ENCODE measurements at places on chromosomes 11 and 22. TPM values are rescaled to one million over a fixed set of nuclear protein-coding genes. Genes with fewer than 3 reads are reported as not detected.

DNA sequence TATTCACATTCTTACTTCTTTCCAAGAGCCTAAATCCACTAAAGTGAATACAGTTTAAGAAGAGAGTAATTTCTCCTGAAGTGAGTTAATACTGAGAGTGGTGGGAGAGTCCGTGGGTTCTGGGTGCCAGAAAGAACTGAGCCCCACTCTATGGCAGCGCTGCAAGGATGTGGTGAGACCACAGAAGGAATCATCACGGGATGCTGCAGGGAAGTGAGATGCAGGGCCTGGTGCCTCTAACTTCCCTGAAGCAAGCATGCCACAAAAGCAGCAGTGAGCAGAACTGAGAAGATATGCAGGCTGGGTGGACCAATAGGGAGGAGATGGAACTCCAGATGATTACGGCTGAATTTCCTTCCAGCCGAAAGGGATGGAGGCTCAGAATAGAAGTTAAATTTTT lies 5.0 kb upstream of the MMP12 start:
- DNase-seq, result no peak

- DNase-seq, result no peak
Measured at GRCh38 chr22:30047364-30047738, 32.9 kb upstream of the HORMAD2 start.

Gene SSH3
- total RNA-seq, result 14.9 TPM

- peak; percentile 36 for DNase-seq
Measured at GRCh38 chr22:35479985-35480550, 60.6 kb upstream of the RASD2 start.

DNA sequence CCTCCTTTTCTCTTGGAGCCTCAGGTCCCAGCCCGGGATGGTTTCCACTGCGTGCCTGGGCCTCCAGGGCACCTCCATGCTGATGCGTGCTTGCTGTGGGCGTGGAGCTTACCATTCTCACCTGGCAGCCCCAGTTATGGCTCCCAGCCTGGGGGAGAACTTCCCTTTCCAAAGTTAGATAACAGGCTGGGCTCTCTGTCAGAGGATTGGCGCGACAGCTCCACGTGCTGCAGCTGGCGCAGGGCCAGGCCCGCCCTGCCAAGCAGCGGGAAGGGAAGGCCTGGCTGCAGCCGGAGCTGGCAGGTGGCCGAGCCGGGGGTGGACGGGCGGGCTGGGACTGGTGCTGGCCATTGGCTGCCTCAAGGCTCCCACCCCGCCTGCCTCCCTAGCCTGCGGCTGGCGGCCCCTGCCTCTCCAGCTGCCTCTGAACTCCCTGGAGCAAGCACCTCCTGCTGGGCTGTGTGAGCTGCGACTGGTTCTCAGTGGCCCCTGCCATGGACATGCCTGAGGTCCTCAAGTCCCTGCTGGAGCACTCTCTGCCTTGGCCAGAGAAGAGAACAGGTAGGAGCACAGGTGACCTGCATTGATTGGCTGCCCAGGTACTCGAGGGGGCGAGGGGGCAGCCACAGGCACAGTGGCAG lies 14.6 kb upstream of the TEF start:
- DNase-seq, result peak; percentile 98

GRCh38 chr11:2885017-2885677 lies 428 bp downstream of the CDKN1C start:
- DNase-seq, result peak; percentile 63

DNA sequence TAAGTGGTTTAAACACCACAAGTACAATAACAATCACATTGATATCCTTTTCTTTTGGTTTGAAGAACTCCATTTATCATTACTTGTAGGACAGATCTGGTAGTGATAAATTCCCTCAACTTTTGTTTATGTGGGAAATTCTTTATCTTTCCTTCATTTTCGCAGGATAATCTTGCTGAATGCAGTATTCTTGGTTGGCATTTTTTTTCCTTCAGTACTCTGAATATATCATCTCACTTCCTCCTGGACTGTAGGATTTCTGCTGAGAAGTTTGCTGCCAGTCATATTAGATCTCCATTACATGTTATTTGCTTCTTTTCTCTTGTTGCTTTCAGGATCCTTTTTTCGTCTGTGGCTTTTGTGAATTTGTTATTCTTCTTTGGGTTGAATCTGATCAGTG lies 179.0 kb upstream of the PLET1 start:
- DNase-seq, result no peak

DNA sequence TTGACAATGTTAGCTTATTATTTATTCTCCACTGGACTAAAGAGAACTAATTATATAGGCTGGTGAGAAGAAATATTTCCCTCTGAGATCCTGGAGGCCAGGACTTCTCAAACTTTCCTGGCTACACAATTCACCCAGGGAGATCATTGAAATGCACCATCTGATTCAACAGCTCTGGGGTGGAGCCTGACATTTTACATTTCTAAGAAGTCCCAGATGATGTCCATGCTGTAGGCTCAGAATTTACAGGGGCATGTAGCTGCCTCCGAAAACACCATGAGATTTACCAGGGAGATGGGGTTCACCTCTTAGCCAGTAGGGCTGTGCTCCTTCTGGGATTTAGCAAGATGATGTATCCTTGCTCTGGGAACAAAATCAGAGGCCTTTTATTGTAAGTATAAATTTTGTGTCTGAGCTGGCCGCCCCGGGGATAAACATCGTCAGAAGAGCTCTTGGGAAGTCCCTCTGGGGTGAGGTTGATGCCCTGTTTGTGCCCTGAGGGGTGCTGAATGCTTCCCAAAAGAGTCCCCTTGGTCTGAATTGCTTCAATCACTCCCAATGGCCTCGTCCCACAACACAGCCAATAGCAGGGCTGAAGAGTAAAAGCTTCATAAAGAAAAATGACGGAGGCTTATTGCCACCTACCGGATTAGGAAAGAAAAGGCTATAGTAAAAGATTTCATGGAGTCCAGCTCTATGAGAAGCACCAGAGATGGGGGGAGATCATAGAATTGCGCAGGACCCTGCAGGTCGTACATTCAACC lies 33.4 kb upstream of the API5 start:
- DNase-seq, result no peak

DNA sequence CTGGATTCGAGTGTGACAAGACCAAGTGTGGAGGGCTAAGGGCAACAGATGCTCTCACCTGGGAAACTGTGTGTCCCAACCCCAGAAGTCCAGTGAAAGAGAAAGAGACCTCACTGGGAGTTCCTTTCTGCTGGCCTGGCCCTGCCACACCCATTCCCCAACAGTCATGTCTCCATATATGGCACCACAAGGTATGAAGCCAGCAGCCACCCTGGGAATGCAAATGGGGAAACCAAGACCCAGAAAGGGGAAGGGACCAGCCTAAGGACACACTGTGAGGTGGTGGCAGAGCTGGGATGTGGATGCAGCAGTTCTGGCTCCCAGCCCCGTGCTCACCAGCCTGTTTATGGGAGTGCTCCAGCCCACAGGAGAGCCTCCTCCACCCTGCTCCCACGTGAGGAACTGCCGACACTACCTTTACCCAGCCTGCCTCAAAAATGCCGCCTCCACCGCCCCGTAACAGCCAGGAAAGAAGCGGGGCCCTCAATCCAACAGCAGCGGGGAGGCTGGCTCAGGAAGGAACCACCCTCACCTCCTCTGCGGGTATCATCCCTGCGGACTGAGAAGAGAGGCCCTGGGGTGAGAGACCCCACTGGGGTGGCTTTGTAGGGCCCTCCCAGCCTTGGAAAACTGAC lies 12.6 kb downstream of the LMO1 start:
- no peak for DNase-seq

Gene GPHA2
- total RNA-seq, result not detected

GRCh38 chr22:39208013-39208680 lies 36.6 kb downstream of the PDGFB start:
- no peak for DNase-seq

DNA sequence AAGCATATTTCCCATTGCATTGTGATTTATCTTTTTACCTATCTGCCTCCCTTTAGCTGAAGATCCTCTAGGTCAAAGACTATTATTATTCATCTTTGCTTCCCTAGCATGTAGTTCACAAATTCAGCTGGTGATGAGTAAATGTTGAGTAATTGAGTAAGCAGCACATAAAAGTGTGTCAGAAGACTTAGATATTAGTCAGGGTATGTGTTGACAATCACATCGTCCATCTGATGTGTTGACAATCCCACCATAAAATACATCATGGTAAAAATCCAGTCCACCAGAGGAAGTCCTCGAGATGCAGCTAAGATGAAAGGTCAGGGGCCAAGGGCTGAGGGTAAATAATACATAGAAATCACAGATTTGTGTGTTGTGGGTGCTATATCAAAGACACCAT lies 22.9 kb upstream of the ABTB2 start:
- DNase-seq, result no peak

DNA sequence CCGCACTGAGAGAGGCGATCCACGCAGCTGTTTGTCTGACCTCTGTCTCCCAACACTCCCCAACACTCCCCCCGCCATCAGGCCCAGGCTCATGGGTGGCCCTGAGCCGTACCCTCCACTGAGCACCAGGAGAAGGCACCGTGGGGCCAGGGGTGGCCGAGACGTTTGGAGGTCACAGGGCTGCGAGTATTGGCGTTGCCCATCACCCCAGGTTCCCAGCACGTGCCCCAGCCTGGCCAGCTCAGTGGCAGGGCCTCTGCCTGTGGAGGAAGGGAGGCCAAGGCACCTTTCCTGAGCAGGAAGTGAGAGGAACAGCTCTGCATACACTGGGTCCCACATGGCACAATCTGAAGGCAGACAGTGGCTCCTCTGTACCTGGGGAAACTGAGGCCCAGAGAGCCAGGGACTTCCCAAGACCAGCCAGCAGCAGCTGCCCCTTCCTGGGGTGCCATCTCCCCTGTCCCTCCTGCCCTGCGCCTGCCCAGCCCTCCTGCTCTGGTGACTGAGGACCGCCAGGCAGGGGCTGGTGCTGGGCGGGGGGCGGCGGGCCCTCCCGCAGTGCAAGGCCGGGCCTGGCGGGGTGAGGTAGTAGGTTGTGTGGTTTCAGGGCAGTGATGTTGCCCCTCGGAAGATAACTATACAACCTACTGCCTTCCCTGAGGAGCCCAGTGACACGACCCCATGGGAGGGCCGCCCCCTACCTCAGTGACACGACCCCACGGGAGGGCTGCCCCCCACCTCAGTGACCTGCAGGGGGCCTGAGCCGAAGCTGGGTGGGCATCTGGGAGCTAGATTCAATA lies 37.0 kb upstream of the PPARA start:
- DNase-seq, result no peak

Gene A4GALT
- 94.9 TPM for total RNA-seq

- DNase-seq, result no peak
Measured at GRCh38 chr11:129489249-129489648, 113.6 kb downstream of the BARX2 start.

Gene SHANK2
- total RNA-seq, result 0.27 TPM

DNA sequence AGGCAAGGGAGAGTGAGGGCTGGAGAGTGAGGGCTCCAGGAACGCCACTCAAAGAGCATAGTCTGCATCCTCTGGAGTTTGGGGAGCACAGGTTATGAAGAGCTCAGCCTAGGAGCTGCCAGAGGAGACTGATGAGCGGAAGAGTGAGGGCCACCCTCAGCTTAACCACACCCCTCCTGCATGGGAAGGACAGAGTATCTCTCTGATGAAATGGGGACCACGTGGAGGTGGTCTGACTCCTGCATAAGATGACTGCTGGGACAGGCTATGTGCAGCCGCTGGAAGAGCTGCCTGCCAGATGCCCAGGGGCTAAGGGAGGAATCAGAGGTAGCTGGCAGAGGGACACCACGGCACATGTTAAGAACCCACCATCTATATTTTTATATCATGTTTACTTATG lies 162.9 kb upstream of the POU2AF2 start:
- DNase-seq, result no peak

- no peak for DNase-seq
Measured at GRCh38 chr11:68189888-68190287, 23.2 kb downstream of the KMT5B start.

GRCh38 chr22:47695176-47695575 lies 932.7 kb downstream of the TBC1D22A start:
- no peak for DNase-seq

- DNase-seq, result no peak
Measured at GRCh38 chr11:15761235-15761634, 595.1 kb downstream of the SOX6 start.

GRCh38 chr11:132125988-132126871 lies 755.8 kb downstream of the NTM start:
- DNase-seq, result no peak

DNA sequence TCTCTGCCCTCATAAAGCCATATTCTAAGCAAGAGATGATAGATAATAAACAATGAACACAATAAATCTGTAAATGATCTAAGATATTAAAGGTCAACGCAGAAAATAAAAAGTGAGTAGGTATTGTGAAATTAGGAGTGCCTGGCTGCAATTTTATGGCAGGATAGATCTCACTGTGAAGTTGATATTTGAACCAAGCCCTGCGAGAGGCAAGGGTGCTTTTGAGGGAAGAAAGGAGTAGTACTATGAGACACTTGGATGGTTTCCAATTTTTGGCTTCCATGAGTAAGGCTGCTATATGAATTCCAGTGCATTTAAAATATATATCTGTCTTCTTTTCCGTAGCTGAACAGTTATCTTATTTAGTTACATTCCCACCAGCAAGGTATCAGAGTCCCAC lies 720.0 kb upstream of the CNTN5 start:
- DNase-seq, result no peak

GRCh38 chr11:72493426-72494108 lies 59.2 kb upstream of the CLPB start:
- no peak for DNase-seq

Gene PRG2
- total RNA-seq, result not detected

- no peak for DNase-seq
Measured at GRCh38 chr11:926341-926916, 759 bp downstream of the AP2A2 start.

DNA sequence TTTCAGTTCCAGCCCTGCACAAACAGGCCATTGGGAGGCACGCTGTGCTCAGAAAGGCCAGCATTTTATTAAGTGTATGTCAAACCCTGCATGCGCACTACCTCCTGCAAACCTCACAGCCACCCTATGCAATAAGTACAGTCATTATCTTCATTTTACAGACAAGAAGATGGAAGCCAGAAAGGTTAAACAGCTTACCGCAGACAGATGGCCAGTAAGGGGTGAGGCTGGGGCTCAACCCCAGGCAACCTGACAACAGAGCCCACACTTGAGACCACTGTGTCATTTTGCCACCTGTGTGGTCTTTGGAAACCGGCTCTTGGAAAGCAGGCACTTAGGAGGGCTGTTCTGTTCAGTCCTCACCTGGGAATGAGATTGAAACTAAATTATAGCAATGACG lies 142.3 kb downstream of the NXPE2 start:
- DNase-seq, result no peak

DNA sequence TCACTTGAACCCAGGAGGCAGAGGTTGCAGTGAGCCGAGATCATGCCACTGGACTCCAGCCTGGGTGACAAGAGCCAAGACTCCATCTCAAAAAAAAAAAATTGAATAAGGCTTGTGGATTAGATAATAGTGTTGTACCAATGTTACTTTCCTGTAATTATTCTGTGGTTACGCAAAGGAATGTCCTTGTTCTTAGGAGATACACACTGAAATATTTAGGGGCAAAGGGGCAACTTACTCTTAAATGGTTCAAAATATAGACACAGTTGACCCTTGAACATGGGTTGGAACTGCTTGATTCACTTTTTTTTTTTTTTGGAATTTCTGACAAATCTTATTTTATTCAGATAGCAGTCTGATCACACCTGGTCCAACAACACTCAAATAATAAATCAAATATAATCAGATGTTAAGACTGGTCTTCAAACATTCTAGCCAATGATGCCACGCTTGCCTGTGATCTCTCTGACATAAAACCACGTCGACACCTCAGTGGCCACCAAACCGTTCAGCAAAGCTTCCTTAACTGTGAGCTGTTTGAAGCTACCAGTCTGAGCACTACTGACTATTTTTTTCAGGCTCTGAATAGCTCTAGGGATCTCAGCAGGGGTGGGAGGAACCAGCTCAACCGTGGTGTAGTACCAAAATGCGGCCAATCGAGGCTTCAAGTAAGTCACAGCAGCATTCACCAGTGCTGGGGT lies 710 bp downstream of the ATP5MGL start:
- no peak for DNase-seq

GRCh38 chr22:39183991-39184585 lies 31.6 kb upstream of the CBX7 start:
- DNase-seq, result no peak

Measured in left ventricle myocardium inferior (tissue), 1 donor.